HepG2 (cell line): ENCODE measurements at places on chromosomes 12 and 14. TPM values are rescaled to one million over a fixed set of nuclear protein-coding genes. Genes with fewer than 3 reads are reported as not detected.

Gene LRRK2
- not detected in 2 replicates for total RNA-seq

Gene VASH1
- total RNA-seq, result 0.18 and 0.24 TPM in 2 replicates

Gene TSPAN11
- total RNA-seq, result 0.07 and 0.13 TPM in 2 replicates

Gene RIMKLB
- 0.21 and 0.33 TPM in 2 replicates for total RNA-seq

Gene CYP27B1
- total RNA-seq, result 0.97 and 2.3 TPM in 2 replicates

Gene ALKBH1
- 14.3 and 14.5 TPM in 2 replicates for total RNA-seq

Gene GLRX5
- total RNA-seq, result 115 and 122 TPM in 2 replicates

Gene HDAC7
- total RNA-seq, result 3.7 and 4.6 TPM in 2 replicates

Gene MYF6
- total RNA-seq, result not detected in 2 replicates

Gene C12orf60
- total RNA-seq, result 1.4 and 2.3 TPM in 2 replicates

Gene IFI27L1
- 19.0 and 19.3 TPM in 2 replicates for total RNA-seq

Gene PROX2
- not detected in 2 replicates for total RNA-seq

Gene ACSM4
- not detected in 2 replicates for total RNA-seq

Gene ITGA5
- total RNA-seq, result 0.20 and 0.28 TPM in 2 replicates

Gene NYNRIN
- total RNA-seq, result 1.1 and 1.3 TPM in 2 replicates

Gene KRT78
- not detected in 2 replicates for total RNA-seq

Gene KERA
- not detected in 2 replicates for total RNA-seq

Gene SLIRP
- 548 and 656 TPM in 2 replicates for total RNA-seq

Gene TAS2R20
- 0.48 and 2.9 TPM in 2 replicates for total RNA-seq
